ENCODE measurements at places on chromosomes 3 and 15.
A peak's percentile ranks its signal among the peaks of the same experiment; 100 is the strongest.

DNA sequence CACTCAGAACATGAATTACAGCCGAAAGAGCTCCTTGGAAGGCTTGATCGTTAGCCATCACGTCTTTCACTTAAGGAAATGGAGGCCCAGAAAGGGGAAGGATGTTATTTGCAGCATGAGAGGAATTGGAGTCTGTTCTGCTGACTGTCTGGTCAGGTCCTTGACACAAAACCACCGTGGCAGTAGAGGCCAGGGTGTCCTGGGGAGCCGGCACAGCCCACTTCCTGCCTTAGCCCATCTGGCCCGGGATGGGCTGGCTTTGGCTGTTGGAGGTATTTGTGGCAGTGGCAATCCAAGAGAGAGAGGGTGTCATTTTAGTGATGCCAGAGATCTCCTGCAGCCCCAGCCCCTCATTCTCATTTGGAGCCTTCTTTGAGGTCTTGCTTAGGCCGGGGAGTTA, 37.4 kb downstream of the ST6GAL1 start:
- DNase-seq = no peak

DNA sequence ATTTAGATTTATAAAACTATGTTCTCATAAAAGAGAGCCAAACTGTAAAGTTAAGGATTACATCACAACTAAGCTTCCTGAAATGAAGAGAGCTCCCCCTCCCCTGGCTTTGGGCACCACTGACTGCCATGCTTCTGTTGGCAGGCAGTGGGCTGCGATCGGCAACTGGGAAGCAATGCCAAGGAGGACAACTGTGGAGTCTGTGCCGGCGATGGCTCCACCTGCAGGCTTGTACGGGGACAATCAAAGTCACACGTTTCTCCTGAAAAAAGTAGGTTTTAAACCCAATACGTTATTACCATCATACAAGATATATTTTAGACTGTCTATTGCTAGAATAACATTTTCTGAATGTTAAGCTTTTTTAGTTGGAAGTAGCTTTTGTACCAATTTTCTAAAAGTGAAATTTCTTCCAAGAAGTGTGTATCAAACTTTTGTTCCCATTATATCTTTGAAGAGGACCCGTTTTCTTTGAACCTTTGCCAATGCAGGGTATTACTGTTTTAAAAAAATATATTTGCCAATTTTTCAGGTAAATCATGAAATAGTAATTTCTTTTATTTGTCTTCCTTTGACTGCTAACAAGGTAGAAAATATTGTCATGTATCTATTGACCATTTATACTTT, 184.1 kb downstream of the ADAMTSL3 start:
- DNase-seq = no peak

DNA sequence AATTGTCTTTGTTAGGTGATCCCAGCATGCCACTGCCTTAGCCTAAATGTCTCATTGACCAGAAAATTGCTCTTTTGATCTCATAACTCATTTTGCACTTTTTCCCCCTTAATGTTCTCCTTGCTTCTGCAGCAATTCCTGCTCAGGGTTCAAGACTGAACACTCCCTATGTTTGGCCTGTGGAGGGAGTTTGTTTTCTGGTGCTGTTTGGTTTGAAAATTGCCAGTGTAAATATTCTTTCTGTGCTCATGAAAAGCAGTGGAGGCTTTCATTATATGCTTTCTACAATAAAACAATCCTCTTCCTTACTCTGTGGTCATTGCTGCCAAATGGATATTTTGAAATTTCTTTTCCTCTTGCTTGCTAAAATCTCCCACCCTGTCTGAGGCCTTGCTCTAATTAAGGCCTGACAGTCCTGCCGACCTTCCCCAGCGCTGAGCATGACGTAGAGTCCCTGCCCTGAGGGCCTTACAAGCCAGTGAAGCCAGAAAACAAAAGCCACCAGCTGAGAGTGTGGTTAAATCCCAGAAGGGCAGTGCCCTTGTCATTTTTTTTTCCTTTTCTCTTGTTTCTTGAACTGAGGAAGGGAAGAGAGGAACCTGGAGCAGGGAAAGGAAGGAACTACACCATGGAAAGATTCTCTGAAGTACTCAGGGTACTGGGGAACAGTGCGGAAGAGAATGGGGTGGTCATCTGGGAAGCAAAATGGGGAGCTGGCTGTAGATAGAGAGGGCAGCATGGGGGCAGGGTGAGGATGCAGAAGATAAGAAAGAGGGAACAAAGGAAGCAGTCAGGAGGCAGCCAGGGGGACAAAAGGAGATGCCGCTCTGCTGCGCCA, 24.8 kb downstream of the ZBTB38 start:
- DNase-seq = no peak

DNA sequence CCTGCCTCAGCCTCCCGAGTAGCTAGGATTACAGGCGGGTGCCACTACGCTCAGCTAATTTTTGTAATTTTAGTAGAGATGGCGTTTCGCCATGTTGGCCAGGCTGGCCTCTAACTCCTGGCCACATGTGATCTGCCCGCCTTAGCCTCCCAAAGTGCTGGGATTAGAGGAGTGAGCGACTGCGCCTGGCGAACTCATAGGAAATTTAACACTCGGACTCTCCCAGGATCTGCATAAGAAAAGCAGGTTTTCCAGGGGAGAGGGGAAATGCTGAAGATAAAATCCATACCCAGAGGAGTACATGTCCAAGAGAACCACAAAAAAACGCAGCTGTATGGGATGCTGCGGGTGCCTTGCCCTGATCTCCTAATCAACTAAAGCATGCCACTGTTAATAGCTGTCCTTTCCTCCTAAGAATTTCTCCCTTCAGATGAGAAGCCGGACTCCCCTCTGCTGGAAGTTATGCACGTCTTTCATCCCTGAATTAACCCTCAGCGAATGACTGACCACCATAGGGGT, 25.3 kb upstream of the TGFBR2 start:
- no peak for DNase-seq

- no peak for DNase-seq
These were observed 62.7 kb downstream of the PXYLP1 start for GRCh38 chr3:141294301-141294700.

GRCh38 chr3:140341203-140341602, 336.7 kb upstream of the TRIM42 start:
- no peak for DNase-seq

- DNase-seq = no peak
These were observed 36.7 kb upstream of the NDUFB4 start for GRCh38 chr3:120559242-120560061.

GRCh38 chr15:70487387-70487740, 276.0 kb downstream of the UACA start:
- no peak for DNase-seq

DNA sequence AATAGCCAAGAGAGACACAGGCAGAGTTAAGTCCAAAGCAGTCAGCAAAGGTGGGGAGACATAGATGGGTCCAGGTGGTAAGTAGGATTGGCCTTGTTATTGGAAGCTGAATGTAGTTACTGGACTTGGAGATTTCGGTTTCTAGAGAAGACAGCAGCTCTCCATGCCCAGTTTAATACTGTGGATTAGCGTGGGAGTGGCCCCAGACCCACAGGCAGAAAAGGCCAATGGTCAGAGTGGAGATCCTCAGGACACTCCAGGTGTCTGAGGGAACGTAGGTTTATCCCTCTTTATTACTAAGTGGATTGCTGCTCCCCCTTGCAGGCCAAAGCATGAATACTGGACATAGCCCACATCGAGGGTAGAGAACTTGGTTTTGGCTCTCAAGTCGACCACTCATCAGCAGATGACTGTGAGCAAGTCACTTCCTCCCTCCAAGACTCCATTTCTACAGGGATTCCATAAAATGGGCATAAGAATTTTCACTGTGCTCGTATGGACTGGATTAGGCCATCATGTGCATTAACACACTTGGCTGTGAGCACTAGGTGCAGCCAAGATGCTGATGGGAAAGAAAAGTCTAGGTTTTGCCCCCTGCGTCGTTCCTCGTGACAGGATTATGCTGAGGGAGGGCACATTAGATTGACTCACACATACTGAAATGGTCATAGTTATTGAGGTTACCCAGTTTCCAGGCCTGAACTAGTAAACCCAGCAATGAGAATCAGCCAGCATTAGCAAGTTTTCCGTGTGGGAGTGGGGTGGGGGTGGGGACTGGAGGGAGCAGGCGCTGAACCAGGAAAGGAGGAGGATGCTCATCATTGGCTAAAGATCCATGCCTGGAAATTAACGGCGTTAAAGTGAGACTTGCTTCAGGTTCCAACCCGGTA, 225.2 kb upstream of the TPRG1 start:
- no peak for DNase-seq

DNA sequence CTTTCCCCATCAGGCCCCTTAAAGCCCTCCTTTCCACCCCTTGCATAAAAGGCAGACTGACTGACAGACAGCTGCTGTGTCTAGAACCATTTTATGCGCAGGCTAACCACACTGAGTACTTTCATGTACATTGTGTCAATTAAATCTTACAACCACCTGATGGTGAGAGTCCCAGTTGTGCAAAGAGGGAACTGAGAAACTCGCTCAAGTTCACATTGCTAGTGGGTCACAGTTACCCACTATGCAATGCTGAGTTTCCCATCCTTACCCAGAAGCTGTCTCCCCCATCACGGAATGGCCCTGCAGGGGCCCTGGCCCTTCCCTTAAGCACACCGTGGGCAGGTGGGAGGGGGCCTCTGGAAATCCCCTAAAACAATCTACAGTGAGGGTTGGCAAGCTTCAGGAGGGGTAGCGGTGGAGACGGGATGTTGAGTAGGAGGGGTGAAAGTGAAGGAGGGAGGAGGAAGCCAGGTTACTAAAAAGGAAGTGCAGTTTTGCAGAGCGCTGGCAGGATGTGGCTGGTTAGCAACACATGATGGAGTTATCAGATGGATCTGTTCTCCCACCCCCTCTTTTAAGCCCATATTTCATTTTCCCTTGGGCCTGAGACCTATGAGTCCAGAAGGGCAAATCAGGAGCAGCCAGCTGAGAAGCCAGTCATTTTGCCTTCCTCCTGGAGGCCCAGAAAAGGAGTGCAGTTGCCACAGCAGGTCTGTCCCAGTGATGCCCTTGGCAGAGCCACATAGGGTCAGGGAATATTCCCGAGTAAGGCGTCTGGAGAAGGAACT, 30.0 kb downstream of the STARD5 start:
- DNase-seq = no peak

DNA sequence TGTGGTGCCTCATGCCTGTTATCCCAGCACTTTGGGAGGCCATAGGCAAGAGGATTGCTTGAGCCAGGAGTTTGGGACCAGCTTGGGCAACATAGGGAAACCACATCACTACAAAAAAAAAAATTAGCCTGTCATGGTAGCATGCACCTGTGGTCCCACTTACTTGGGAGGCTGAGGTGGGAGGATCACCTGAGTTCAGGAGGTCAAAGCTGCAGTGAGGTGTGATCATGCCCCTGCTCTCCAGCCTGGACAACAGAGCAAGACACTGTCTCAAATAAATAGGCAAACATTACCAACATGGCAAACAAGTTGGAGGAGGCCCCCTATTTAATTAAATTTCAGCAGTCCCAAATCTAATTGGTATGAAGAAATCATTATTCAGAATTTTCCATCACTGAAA, 143.6 kb downstream of the PGPEP1L start:
- DNase-seq = no peak

GRCh38 chr3:139378587-139379241, 10.7 kb downstream of the COPB2 start:
- DNase-seq = peak; percentile 79

- no peak for DNase-seq
These were observed 41.2 kb downstream of the OIP5 start for GRCh38 chr15:41291065-41291631.

- no peak for DNase-seq
These were observed 119.5 kb downstream of the MYLK start for GRCh38 chr3:123764647-123765046.

- no peak for DNase-seq
These were observed 13.8 kb downstream of the THBS1 start for GRCh38 chr15:39594446-39595337.

- no peak for DNase-seq
These were observed 320.9 kb upstream of the RASGRP1 start for GRCh38 chr15:38885471-38885952.

DNA sequence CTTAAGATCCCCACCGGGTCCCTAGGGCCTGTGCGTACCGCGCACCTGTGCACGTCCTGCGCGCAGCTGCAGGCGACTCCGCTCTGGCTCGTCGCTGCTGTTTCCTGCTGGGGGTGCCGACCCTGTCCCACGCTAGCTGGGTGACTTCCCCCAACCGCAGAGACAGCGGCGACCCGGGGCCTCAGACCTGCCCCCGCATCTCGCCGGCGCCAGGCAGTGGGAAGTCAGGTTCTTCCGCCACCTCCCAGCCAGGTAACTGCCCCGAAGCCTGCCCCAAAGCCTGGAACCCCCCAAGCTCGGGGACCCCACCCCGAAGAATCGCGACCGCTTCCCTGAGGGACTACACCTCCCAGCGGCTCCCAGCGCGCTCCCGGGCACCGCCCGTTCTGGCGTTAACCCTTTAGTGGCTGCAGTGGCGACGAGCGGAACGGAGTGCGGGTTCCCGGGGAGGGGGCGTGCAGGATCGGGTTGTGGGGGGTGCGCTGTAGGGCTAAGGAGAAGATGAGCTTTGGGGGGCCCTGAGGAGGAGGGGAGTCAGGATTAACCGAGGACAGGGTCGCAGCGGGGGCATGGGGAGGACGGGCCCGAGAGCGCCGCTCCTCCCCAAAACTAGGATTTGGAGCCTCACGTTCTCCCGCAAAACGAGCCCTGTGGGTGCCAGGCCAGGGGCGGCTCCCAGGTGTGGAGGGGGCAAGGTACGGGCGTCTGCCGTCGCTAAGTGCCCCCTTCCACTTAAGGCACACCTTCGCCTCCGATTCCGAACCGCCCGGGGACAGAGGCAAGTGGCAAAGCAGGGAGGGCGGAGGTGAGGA, 589 bp downstream of the NEIL1 start:
- DNase-seq = no peak

GRCh38 chr3:38029400-38030125, at the start of gene PLCD1:
Gene PLCD1, minus strand, starts transcription at chr3:38029642. Its CDS starts 103 bp downstream, at chr3:38029539.
- no peak for DNase-seq

DNA sequence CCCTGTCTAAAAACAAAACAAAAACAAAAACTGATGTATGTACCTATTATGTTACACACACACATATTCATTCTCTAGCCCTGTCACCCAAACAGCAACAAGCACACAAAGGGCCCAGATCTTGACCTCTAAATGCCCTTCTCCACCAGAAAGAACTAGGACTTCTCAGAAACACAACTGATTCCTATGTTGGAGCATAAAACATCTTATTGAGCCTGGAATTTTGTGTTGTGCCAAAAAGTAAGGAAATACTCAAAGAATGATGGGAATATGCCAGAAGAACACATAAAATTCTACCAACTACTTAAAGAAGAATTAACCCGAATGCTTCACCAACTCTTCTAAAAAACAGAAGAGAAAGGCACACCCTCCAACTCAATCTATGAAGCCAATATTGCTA, 66.7 kb upstream of the OCA2 start:
- no peak for DNase-seq

DNA sequence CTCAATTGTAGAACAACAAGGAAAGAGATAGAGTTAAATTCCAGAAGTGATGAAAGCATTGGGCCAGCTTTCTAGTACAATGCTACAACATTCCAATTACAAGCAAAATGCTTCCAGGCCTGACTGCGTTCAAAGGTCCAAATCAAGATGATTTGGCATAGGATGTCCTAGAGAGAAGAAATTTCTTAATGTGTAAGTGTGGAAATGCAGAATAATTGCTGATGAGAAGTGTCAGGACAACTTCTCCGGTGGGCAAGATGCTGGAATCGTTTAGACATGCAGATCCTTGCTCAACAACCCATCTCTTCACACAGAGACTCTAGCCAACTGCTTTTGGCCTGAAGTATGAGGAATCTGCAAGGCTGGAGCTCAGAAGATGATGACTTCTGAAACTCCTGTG, 71.1 kb upstream of the PDZRN3 start:
- no peak for DNase-seq
